NCI-H2029 treated with DMSO at 0.1 percent for 48 hours (cell line): ENCODE measurements at places on chromosomes 2 and 18.
A peak's percentile ranks its signal among the peaks of the same experiment; 100 is the strongest.

- DNase-seq = no peak
Observed at GRCh38 chr2:2830576-2830975, 499.5 kb upstream of the MYT1L start.

GRCh38 chr2:150697596-150697995, 210.1 kb upstream of the RND3 start:
- no peak for DNase-seq

DNA sequence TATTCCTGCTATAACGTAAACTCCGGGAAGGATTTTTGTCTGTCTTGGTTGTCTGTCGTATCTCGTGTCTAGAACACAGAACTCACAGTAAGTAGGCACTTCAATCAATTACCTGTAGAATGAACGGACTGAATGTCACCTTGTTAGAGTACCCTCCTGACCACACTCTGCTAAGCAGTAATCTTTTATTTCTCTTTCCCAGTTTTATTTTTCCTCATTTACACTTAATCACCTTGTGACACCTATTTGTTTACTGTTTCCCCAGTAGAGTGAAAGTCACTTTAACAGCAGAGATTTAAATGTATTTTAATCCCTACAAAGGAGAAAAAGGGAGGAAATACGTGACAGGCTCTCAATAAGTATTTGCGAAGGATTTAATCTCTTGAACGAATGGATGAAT, 514 bp upstream of the EPB41L5 start:
- DNase-seq = peak; percentile 84

DNA sequence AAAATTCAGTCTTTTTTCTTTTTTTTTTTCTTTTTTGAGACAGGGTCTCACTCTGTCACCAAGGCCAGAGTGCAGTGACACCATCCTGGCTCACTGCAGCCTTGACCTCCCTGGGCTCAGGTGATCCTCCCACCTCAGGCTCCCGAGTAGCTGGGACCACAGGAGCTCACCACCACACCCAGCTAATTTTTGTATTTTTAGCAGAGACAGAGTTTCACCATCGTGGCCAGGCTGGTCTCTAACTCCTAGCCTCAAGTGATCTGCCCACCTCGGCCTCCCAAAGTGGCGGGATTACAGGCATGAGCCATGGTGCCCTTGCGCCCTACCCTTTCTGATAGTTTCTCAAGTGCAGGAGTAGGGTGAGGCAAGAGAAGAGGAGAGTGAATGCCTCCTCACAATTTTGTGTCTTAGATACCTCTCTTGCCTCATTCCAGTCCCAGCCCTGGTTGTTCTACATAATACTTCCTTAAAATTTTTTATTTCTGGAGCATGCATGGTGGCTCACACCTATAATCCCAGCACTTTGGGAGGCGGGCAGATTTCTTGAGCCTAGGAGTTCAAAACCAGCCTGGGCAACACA, 68.2 kb upstream of the CAB39 start:
- no peak for DNase-seq
